Kidney epithelial cell (primary cell): ENCODE measurements at places on chromosomes 2 and 18. TPM values are rescaled to one million over a fixed set of nuclear protein-coding genes. Genes with fewer than 3 reads are reported as not detected.

DNA sequence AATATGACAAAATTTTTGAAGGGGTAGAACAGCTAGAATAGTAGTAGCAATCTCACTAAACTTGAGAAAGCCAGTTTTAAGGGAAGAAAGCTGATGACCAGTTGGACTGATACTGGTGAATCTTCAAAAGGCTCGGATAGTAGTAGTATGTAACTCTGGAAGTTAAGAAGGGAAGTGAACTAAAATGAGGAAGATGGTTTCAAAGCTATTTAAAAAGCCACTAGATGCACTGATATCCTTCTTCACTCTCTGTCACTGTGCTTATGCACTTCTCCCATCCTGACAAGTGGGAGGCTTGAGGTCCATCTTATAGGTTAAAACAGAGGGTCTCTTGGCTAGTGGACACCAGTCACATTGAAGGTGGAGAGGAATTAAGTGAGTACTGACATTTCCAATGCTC is 141.1 kb downstream of the NCOA1 start:
- DNase-seq: no peak

- no peak for DNase-seq
Observed at GRCh38 chr2:139967665-139968064, 1187.5 kb upstream of the NXPH2 start.

DNA sequence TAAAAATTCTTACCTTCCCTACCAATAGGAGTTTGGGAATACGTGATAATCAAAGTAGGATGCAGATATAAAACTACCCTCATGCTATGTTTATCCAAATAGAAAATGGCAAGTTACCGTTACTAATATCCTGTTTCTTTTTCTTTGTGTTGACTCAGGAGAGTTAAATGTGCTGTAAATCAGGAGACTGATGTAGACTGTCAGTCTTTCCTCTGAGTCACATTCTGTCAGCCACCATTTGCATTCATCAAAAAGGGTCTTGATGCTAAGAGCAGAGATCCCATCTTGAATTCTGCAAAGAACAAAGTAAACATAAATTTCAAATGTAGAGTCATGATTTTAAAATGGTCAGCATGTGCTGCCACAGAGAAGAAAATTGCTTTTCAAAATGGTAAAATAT is 712.8 kb downstream of the SOCS6 start:
- no peak for DNase-seq

DNA sequence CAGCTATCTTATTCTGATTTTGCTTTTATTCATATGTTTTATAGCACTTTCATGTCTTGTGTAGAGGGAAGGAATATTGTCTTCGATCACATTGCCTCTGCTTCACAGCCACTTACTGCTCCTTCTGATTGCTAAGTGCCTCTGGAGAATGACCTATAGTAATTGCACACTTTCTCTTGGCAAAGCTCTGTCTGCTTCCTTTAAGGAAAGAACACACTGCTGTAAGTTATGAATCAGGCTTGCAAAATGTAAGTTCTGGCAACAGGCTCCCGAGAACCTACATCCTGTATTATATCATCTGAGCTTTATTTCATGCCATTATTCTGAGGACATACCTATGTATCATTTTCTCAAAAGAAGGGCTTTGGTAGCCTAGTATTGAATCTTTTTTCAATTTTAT is 170.7 kb downstream of the ZNF804A start:
- no peak for DNase-seq

The HOXD8 gene
- total RNA-seq: 18.1 and 22.5 TPM in 2 replicates

DNA sequence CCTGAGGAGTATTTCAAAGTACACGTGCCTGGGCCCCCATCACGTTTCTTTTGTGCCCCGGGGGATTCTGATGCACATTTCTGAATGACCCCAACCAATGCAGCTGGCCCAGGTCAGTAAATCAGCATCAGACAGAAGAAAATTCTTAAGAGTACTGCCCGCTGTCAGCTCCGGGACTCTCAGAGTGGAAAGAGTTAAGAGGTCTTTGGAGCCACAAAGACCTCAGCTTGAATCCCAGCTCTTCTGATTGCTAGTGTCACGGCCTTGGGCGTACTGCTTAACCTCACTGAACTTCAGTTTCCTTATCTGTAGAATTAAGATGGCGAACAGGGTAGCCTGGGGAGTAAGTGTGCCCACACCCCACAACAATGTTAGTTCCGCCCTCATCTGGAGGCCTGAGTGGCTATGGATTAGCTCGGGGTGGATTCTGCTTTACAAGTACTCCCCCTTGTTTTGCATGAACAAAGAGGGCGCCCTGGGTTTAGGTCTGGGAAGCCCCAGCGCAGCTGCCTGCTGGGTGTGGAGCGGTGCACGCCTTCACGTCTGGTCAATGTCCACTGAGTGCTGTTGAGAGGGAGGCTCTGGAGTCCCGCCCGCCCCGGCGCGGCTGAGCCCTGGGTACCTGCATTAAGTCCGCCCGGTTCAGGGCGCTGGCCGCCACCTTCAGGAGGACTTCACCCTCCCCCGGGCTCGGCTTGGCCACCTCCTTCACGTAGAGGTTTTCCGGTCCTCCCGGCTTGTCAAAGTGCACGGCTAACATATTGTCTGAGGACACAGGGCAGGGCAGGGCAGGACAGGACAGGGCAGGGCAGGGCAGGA is 858 bp downstream of the TP53I3 start:
- DNase-seq: peak; percentile 56

The FBXO36 gene
- 3.5 and 4.2 TPM in 2 replicates for total RNA-seq

The GALNT1 gene
- total RNA-seq: 47.5 and 53.2 TPM in 2 replicates

DNA sequence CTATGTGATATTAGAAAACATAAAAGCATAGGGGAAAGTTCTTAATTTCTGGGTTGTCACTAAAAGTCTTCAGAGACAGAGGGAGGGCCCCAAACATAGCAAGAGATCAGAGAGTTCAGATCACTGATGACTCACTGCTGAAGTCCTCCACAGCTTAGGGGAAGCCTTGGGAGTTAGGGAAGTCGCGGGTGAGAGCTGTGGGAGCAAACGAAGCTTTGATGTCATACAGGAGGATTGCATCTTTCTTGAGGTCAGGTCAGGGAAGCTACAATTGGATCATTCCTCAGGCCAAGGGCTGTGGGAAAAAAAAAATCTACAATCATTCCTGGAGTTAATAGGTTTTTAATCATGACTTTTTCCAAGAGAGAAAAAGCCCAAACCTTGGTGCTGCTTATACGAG is 96.2 kb downstream of the COPS8 start:
- DNase-seq: peak; percentile 72

The KCTD1 gene
- total RNA-seq: 30.5 and 32.9 TPM in 2 replicates

The DYNAP gene
- not detected in 2 replicates for total RNA-seq

The SERPINB3 gene
- total RNA-seq: not detected in 2 replicates

GRCh38 chr2:155162494-155162893 is 464.0 kb downstream of the KCNJ3 start:
- no peak for DNase-seq

The PRSS56 gene
- not detected in 2 replicates for total RNA-seq

- no peak for DNase-seq
Observed at GRCh38 chr18:13186687-13187086, 31.9 kb upstream of the LDLRAD4 start.

GRCh38 chr2:231174211-231174651 is 24.2 kb upstream of the ARMC9 start:
- DNase-seq: no peak

GRCh38 chr2:50858156-50858555 is 173.8 kb downstream of the NRXN1 start:
- no peak for DNase-seq

DNA sequence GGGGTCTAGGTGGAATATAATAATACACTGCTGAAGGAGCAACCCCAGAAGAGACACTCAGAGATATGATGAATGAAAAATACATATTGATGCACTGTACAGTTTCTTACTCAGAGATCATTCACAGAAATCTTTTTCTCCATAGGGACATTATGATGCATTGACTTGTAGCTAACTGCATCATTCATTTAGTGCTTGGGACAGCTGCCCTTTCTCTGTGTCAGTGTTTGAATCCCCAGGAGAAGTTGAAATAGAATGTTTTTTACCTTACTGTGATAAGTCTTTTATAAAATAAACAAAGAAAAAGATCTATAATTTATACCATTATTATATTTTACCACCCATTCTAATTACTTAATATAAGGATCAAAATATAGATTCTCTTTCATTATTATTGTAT is 91.7 kb upstream of the DSEL start:
- no peak for DNase-seq

The CHRNA1 gene
- total RNA-seq: 0.34 TPM in 1 of 2 replicates, not detected in the other

DNA sequence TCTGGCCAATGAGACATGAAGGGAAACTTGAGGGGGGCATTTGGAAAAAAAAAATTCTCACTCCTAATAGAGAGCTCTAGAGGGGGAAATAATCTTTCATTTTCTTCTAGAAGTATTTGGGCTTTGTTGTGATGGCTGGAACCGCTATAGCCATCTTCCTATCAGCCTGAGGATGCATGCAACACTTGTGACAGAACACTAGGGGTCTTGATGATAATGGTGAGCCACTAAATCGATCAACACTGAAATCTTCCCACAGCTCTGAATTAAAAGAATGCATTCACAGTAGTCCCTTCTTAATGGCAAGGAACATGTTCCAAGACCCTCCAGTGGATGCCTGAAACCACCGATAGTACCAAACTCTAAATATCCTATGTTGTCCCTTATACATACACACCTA is 325.3 kb downstream of the LNPK start:
- DNase-seq: no peak

- DNase-seq: no peak
Observed at GRCh38 chr18:50879302-50880118, 592 bp downstream of the ME2 start.

DNA sequence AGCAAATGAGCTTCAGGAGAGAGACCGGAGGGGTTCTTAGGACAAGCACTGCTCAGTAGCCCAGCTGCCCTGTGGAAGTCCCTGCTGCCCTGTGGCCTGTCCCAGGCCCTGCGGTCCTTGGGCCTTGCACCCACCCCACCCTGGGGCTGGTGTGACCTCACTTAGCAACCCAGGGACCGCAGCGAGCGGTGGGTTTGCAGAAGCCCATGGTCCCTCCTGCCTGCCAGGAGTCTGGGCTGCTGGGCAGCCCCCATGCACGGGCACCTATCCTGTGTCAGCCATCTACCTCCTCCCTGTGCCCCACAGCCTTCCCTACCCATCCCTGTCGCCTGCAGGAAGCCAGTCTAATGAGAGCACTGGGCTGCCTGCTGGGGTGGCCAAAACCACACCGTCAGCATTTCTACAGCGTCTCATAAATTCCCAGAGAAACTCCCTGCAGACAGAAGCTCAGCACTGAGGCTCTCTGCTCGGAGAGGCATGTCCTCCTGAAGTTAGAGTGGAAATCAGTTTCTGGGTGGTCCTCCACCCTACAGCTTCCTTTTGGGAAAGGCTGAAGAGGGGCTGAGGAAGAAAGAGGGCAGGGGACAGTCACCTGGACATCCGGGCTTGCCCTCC is 231.1 kb upstream of the HS6ST1 start:
- no peak for DNase-seq

The ARL5A gene
- 44.6 and 50.4 TPM in 2 replicates for total RNA-seq

GRCh38 chr2:239025951-239026461 is 178.1 kb downstream of the TWIST2 start:
- DNase-seq: no peak

DNA sequence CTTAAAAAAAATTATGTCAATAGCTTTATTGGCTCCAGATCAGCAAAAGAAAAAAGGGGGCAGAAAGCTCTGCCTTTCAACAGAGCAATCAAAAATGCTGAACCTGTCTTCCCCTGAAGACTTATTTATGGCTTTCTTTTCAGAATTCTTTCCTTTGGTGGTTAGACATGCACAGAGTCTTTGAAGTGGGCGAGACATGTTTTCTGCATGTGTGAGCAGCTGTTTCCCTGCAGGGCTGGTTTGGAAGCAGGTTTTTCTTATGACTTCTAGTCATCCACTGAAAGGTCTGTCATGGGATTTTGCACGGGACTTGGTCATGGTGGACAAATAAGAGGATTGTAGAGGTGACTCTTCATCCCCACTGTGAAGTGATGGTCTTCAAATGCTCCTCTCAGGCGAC is 160.3 kb downstream of the VAPA start:
- no peak for DNase-seq
